A549 treated with ZK216348 at 1 μM for 4 hours (cell line): ENCODE measurements at places on chromosomes 11 and 22. TPM values are rescaled to one million over a fixed set of nuclear protein-coding genes. Genes with fewer than 3 reads are reported as not detected.

ARHGAP8 gene
- 1.2 to 2.0 TPM (median 1.4 TPM) in 5 replicates for total RNA-seq

MS4A7 gene
- total RNA-seq = not detected in 5 replicates

MPPED1 gene
- total RNA-seq = not detected in 5 replicates

FAM181B gene
- total RNA-seq = 0.06 to 0.09 TPM (median 0.06 TPM) in 3 of 5 replicates, not detected in the others

MUC15 gene
- not detected in 5 replicates for total RNA-seq

CCDC88B gene
- total RNA-seq = 9.6 to 15.0 TPM (median 10.9 TPM) in 5 replicates

TMEM191C gene
- total RNA-seq = 0.88 to 2.1 TPM (median 1.3 TPM) in 5 replicates

XBP1 gene
- 48.3 to 59.7 TPM (median 54.0 TPM) in 5 replicates for total RNA-seq

GNAZ gene
- 1.8 to 3.3 TPM (median 2.7 TPM) in 5 replicates for total RNA-seq

SLC22A6 gene
- total RNA-seq = not detected in 5 replicates

OR6T1 gene
- not detected in 5 replicates for total RNA-seq

OR51B6 gene
- not detected in 5 replicates for total RNA-seq

SMC1B gene
- total RNA-seq = not detected in 5 replicates

IL17RA gene
- 3.7 to 9.6 TPM (median 9.4 TPM) in 5 replicates for total RNA-seq

MMP8 gene
- total RNA-seq = not detected in 5 replicates

IL17REL gene
- total RNA-seq = 0.06 TPM in 1 of 5 replicates, not detected in the others

CELSR1 gene
- 17.2 to 31.0 TPM (median 28.1 TPM) in 5 replicates for total RNA-seq

RRM1 gene
- 70.8 to 96.6 TPM (median 81.8 TPM) in 5 replicates for total RNA-seq

SPINDOC gene
- total RNA-seq = 32.2 to 59.0 TPM (median 48.7 TPM) in 5 replicates

CNTN5 gene
- total RNA-seq = not detected in 5 replicates

SLC22A12 gene
- not detected in 5 replicates for total RNA-seq

GGT1 gene
- 62.1 to 120 TPM (median 102 TPM) in 5 replicates for total RNA-seq

LRRC56 gene
- 0.28 to 1.1 TPM (median 0.82 TPM) in 5 replicates for total RNA-seq

APOA4 gene
- total RNA-seq = not detected in 5 replicates
